ENCODE measurements at places on chromosomes 11 and 22. TPM values are rescaled to one million over a fixed set of nuclear protein-coding genes. Genes with fewer than 3 reads are reported as not detected.

The RRM1 gene
- 72.4 TPM for total RNA-seq

The NLRP6 gene
- total RNA-seq = not detected

The CENPM gene
- 35.5 TPM for total RNA-seq

The GAB4 gene
- total RNA-seq = not detected

The DRD2 gene
- not detected for total RNA-seq

The ACTN3 gene
- total RNA-seq = 0.06 TPM

The MLC1 gene
- not detected for total RNA-seq

The FGF19 gene
- 0.12 TPM for total RNA-seq

The BLID gene
- not detected for total RNA-seq

The ZNF280B gene
- 1.2 TPM for total RNA-seq

The IRAG1 gene
- total RNA-seq = 0.06 TPM

The TMEM134 gene
- 63.6 TPM for total RNA-seq

The SPCS2 gene
- 226 TPM for total RNA-seq

The NFAM1 gene
- not detected for total RNA-seq

The HBG2 gene
- total RNA-seq = not detected

The ZNRF3 gene
- total RNA-seq = 7.8 TPM

The AP2A2 gene
- 34.2 TPM for total RNA-seq

The NLRP14 gene
- total RNA-seq = not detected

The HEPACAM gene
- total RNA-seq = not detected

The PHLDA2 gene
- total RNA-seq = 105 TPM

The FLRT1 gene
- 0.06 TPM for total RNA-seq

The RBMXL2 gene
- not detected for total RNA-seq

The NOX4 gene
- total RNA-seq = not detected

The CHST1 gene
- 1.3 TPM for total RNA-seq

The OR51G2 gene
- total RNA-seq = not detected

The ELP4 gene
- total RNA-seq = 7.8 TPM

The KIF18A gene
- total RNA-seq = 18.9 TPM

The ACCS gene
- total RNA-seq = 14.6 TPM

The DEUP1 gene
- not detected for total RNA-seq

The CARD10 gene
- total RNA-seq = 30.6 TPM

The PGA3 gene
- not detected for total RNA-seq

The ARHGAP8 gene
- total RNA-seq = 1.1 TPM

The RAB36 gene
- 7.8 TPM for total RNA-seq

The SEC14L2 gene
- 70.5 TPM for total RNA-seq

The KCNQ1 gene
- total RNA-seq = 0.76 TPM

The C11orf21 gene
- not detected for total RNA-seq

The TRPM5 gene
- not detected for total RNA-seq

The PGA5 gene
- not detected for total RNA-seq

The CRYBA4 gene
- total RNA-seq = not detected

The C11orf16 gene
- not detected for total RNA-seq

The PDGFB gene
- 3.2 TPM for total RNA-seq

The LRRC56 gene
- 0.79 TPM for total RNA-seq

The NAP1L4 gene
- 135 TPM for total RNA-seq

The GVQW3 gene
- 0.88 TPM for total RNA-seq

The SNX32 gene
- total RNA-seq = 0.08 TPM

The MUC6 gene
- not detected for total RNA-seq

The FIBIN gene
- not detected for total RNA-seq

The OR51B2 gene
- not detected for total RNA-seq

The TCN2 gene
- total RNA-seq = 6.2 TPM

The NXPE4 gene
- not detected for total RNA-seq

The ART1 gene
- total RNA-seq = not detected
